CD4-positive, alpha-beta memory T cell (primary cell): ENCODE measurements at places on chromosomes 1 and 21.
A peak's percentile ranks its signal among the peaks of the same experiment; 100 is the strongest.

GRCh38 chr1:16085522-16085921 lies 12.1 kb upstream of the FAM131C start:
- no peak for DNase-seq

GRCh38 chr1:54546651-54547401 lies 1.2 kb upstream of the ACOT11 start:
- DNase-seq: no peak

GRCh38 chr1:173508541-173508940 lies 31.4 kb downstream of the PRDX6 start:
- no peak for DNase-seq

- DNase-seq: no peak
Observed at GRCh38 chr1:13823936-13824335, 123.9 kb downstream of the PRDM2 start.

DNA sequence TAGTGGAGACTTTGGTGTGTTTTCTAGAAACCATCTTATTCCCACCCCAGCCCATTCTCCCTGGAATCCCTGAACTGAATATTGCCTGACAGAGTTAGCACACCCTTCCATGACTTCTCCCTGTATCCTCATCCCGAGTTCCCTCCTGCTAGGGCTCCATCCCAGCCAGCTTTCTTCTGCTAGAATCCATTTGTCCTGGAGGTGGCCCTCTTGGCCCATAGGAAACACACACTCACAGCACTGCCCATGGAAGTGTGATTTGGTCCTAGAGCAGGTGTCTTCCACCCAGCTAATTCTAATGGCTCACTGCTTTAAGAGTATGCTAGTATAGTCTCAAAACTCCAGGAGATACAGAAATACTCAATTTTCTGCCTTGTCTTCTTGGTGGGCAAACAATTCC lies 4.1 kb downstream of the KRTAP15-1 start:
- no peak for DNase-seq

- DNase-seq: peak; percentile 81
Observed at GRCh38 chr1:226677027-226678020, 61.8 kb downstream of the ITPKB start.

GRCh38 chr1:119394085-119394484 lies 20.9 kb upstream of the HSD3B2 start:
- DNase-seq: no peak

GRCh38 chr1:230682882-230683610 lies 30.9 kb downstream of the AGT start:
- DNase-seq: no peak

- no peak for DNase-seq
Observed at GRCh38 chr1:188043536-188044245, 1214.9 kb downstream of the PLA2G4A start.

GRCh38 chr1:211830055-211830327 lies 572 bp downstream of the LPGAT1 start:
- peak; percentile 28 for DNase-seq

DNA sequence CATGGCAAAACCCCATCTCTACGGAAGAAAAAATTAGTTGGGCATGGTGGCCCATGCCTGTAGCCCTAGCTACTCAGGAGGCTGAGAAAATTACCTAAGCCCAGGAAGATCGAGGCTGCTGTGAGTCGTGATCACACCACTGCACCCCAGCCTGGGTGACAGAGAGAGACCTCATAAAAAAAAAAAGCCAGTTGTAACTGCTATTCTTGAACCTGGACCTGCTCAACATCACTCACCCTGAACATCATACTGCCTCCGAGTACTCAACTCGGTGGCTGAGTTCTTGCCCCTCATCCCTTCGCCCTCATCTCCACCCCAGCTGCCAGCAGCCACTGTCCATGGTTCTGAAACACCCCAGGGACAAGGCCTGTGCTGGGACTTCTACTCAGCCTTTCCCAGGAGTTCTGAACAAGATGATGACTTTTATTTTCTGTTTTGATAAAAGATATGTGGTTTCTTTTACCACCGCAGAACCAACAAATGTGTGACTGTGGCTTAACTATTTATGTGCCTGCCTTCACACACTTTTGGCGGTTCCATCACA lies 5.4 kb upstream of the DISP3 start:
- peak; percentile 11 for DNase-seq

- no peak for DNase-seq
Observed at GRCh38 chr21:42107177-42107880, 36.2 kb downstream of the UMODL1 start.

DNA sequence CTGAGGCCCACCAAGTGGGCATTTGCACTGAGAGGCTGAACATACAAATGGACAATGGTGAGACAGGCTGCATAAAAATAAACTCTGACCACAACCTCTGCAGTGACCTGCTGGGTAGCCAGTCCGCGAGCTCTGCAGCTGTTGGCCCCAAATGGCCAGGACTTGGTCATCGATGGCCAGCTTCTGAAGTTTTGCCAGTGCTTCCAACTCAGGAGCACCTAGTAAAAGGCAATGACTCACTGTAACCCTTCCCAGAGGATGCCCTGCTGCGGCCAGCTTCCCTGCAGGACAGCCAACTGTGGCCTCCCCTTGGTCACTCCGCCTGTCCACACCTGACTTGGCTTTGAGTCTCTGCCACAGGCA lies 185.4 kb downstream of the DYRK1A start:
- no peak for DNase-seq

DNA sequence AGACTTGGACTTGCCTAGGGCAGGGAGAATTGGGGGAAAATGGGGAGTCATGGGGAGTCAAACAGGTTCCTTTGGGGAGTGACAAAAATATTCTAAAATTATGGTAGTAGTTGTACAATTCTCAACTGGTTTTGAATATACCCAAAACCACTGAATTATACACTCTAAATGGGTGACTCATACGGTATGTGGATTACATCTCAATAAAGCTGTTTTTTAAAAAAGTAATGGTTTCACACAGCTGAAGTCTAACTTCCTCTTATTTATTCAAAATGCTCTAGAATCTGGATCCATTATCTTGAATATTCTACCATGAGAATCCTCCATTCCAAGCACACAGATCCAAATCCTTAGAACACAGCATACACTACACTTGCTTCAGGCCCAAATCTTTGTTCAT lies 11.1 kb downstream of the EIF4G3 start:
- DNase-seq: no peak

- no peak for DNase-seq
Observed at GRCh38 chr1:68490046-68490651, 6.7 kb downstream of the DEPDC1 start.

GRCh38 chr1:151680391-151680790 lies 36.2 kb downstream of the CELF3 start:
- DNase-seq: no peak

- no peak for DNase-seq
Observed at GRCh38 chr1:56135069-56135863, 444.1 kb downstream of the PLPP3 start.

- no peak for DNase-seq
Observed at GRCh38 chr1:109188200-109188599, 25.5 kb upstream of the SARS1 start.

GRCh38 chr1:6743189-6744101 lies 41.8 kb upstream of the CAMTA1 start:
- DNase-seq: peak; percentile 52

- DNase-seq: no peak
Observed at GRCh38 chr1:94787691-94788090, 32.5 kb upstream of the SLC44A3 start.

GRCh38 chr1:180165509-180166435 lies 11.1 kb downstream of the QSOX1 start:
- DNase-seq: no peak

DNA sequence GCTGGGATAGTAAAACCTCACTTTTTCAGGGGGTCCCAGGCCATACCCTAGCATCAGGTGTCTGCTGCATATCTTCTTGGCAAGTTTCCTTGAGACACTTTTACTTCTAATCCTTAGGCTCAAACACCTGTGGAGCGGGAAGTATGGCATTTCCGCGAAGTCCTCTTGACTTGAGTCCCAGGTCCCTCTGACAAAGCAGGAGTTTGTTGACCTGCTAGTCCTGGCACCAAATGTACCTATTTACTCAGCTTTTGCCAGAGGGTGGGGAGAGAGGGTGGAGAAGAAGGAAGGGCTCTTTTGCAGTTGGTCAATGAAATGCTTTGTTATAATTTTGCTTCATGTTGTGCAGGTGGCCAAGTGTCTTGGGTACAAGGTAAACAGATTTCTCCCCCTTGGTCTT lies 59.7 kb downstream of the CLIC6 start:
- DNase-seq: no peak

GRCh38 chr1:185412385-185413087 lies 95.5 kb upstream of the IVNS1ABP start:
- no peak for DNase-seq

DNA sequence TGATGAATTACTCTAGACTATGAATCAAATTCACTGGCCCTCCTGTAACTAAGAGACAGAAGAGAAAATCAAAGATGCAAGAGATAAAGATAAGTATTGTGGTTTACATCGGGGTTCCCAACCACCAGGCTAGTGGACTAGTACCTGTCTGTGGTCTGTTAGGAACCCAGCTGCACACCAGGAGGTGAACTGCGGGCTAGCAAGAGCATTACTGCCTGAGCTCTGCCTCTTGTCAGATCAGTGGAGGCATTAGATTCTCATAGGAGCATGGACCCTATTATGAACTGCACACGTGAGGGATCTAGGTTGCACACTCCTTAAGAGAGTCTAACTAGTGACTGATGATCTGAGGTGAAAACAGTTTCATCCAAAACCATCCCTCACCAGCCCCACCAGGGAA lies 58.9 kb upstream of the DUSP10 start:
- peak; percentile 49 for DNase-seq

- DNase-seq: no peak
Observed at GRCh38 chr1:166350490-166350889, 183.7 kb upstream of the FAM78B start.

- DNase-seq: no peak
Observed at GRCh38 chr1:171139890-171140289, 45.2 kb upstream of the FMO2 start.

GRCh38 chr1:202567738-202568137 lies 142.5 kb downstream of the SYT2 start:
- DNase-seq: no peak

- peak; percentile 66 for DNase-seq
Observed at GRCh38 chr1:117674521-117675400, 68.9 kb downstream of the TENT5C start.
